ENCODE measurements at places on chromosomes 2 and 18. TPM values are rescaled to one million over a fixed set of nuclear protein-coding genes. Genes with fewer than 3 reads are reported as not detected.

The TLK1 gene
- polyA plus RNA-seq, result 8.9 TPM

DNA sequence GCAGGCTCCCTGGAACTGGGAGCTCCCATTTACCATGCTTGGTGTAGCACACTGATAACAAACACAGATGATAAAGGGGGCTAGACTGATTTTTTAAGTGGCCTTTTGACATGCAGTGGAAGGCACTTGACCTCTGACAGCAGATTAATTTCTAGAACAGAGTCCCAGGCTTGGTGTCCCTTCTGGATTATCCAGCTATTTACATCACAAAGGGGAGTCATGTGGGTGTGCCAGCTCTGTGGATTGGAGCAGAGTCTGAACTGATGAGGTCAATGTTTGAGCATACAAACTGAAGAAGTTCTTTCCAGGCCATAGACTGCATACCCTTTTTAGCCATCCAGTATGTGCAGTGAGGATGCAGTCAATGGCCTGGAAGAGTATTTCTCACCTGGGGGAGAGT is 31.5 kb upstream of the SIX2 start:
- H3K4me1 ChIP-seq, result no peaks in the 10 kb centered on the region
- no peak overlapping the region for H3K27ac ChIP-seq
- no peak overlapping the region for H3K4me3 ChIP-seq
- no peaks in the 10 kb centered on the region for H3K27me3 ChIP-seq
- no peak for DNase-seq

GRCh38 chr2:199471443-199472057 is 13.8 kb upstream of the SATB2 start:
- peak overlapping the region; percentile 29 for H3K4me3 ChIP-seq
- H3K36me3 ChIP-seq, result no peaks in the 10 kb centered on the region
- H3K27me3 ChIP-seq, result peaks cover 54% of the 10 kb centered on the region
- H3K27ac ChIP-seq, result no peak overlapping the region
- peaks cover 19% of the 10 kb centered on the region for H3K4me1 ChIP-seq

DNA sequence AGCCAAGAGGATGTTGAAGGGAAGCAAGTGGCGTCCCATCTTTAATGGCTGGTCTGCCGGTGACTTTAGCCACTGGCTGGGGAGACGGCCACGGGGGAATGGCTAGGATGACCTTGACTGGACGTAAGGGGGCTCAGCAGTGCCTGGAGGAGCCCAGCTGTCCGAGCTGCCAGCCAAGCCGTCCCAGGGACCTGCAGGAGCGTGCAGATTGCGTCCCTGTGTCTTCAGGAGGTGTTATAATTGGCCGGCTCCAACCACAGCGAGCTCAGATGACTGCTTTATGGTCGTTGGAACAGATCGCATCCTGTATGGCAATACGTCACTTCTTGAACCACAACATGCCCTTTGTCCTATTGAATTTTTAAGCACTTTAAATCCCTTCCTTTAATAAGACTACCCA is 204.6 kb downstream of the EIPR1 start:
- H3K27ac ChIP-seq, result no peak overlapping the region
- no peaks in the 10 kb centered on the region for H3K36me3 ChIP-seq
- H3K27me3 ChIP-seq, result no peaks in the 10 kb centered on the region
- H3K4me3 ChIP-seq, result no peak overlapping the region

GRCh38 chr2:222751821-222752719 is 80.6 kb downstream of the MOGAT1 start:
- H3K4me1 ChIP-seq, result peaks cover 5% of the 10 kb centered on the region
- no peak overlapping the region for H3K4me3 ChIP-seq
- H3K27ac ChIP-seq, result no peak overlapping the region

DNA sequence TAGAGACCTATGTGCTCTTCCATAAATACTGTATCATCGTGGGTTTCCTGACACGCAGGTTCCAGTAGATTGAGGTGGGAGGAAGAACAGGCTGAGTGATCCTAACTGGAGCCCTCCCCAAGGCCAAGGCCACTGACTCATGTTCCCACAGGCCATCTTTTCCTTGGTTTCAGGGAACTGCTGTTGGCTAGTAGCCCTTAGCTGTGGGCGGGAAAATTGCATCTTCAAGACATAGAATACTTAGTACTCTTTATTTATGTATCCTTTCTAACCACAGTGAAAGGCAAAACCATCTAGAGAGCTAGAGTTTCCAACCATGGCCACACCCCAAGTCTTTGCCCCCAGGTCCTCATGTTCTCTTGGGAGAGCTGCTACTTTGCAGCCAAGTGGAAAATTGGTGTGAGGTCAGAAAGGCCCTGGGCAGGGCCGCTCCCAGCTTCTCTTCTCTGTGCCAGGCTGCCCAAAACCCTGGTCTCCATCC is 55.9 kb downstream of the COPS8 start:
- H3K27ac ChIP-seq, result no peak overlapping the region
- H3K27me3 ChIP-seq, result no peaks in the 10 kb centered on the region
- no peaks in the 10 kb centered on the region for H3K36me3 ChIP-seq
- H3K4me1 ChIP-seq, result no peaks in the 10 kb centered on the region
- no peak for DNase-seq
- H3K4me3 ChIP-seq, result no peak overlapping the region

Measured in H1 (cell line).